ENCODE measurements at places on chromosomes 11 and 22.

- DNase-seq = no peak
These were observed 95.2 kb downstream of the ABTB2 start for GRCh38 chr11:34262531-34263081.

DNA sequence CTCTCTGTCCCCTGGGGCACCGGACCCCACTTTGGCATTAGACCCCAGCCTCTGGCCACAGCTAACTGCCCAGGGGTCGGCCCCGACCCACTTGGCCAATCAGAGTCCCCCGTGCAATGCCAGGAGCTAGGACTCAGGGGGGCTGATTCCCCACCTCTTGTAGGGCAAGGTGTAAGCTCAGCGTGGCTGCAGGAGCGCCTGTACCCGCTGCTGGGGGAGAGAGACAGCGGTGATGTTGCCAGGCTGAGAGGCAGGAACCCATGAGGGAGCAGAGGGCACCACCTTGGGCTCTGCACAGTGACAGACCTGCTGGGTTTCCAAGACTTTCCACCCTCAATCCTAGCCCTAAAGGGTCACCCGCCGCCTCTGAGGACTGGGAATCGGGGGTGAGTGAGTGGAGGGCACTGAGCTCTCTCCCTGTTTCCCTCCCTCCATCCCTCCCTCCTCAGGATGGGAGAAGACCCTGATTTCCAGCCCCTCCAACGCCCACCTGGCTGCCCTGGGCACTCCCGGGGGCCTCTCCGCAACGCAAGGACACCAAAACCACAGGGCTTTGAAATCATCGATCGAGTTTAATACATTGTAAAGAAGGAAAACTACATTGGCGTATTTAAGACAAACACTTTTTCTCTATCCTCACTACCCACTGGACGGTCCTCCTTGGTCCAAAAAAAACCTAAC is 128.4 kb downstream of the ARHGAP8 start:
- no peak for DNase-seq

DNA sequence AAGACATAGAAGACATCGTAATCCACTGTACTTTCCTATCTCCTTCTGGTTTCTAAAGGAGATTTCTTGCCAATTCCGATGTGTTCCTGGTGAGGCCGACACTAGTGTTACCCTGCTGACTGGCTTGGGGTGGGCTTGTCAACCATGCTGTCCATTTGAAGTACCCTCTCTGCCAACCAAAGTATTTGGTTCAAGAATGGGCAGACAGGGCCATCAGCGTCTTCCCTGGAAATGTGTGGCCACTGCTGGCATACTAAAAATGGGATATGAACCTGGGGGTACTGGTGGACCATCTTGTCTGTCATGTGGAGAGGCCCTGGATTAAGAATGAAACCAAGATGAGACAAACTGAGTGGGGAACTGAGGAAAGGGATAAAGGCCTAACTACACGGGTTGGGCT is 1.8 kb upstream of the VSTM5 start:
- DNase-seq = no peak

DNA sequence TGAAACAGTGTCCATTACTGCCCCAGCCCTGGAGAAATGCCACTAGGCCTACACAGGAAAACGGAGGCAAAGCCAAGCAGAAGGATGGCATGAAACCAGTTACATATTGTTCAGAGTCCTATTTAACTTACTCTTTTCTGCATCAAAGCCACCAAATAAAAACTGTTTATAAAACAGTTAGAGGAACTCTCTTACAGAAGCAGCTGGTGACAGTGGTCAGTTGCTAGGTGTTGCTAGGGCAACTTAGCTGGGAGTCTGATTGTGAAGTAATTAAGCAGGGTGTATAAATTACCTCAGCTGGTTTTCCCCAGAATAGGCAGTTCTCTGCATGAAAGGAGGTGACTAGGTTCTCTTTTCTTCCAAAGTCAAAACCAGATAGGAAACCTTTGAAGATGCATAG is 115.6 kb upstream of the ZBED5 start:
- DNase-seq = no peak

GRCh38 chr11:86388198-86388597 is 13.5 kb downstream of the CCDC81 start:
- no peak for DNase-seq

DNA sequence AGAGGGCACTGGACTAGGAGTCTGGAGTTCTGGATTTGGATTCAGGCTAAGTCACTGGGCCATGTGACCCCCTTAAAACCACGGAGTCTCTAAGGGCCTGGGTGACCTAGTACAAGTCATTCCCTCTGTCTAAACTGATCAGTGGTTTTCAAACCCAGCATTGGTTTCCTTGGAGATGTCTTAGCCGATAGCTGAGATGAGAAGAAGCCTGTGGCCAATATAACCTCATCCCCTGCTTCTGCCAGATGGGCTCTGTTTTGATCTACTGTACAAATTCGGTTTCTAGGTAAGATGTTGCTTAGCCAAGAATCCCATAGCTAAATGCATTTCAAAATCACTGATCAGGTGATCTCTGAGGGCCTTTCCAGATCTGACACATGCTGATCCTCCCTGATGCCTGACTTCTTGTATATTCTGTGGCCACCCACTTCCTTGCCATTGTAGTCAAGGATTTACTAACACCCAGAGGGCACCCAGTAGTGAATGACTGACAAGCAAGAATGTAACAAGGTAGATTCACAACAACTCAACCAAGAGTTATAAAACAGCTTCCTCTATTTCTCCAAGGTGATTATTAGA is 53.1 kb downstream of the GALNT18 start:
- DNase-seq = peak; percentile 78

- no peak for DNase-seq
These were observed 34.5 kb upstream of the DEUP1 start for GRCh38 chr11:93295921-93296575.

GRCh38 chr22:45483918-45484499 is 18.7 kb upstream of the FBLN1 start:
- no peak for DNase-seq

DNA sequence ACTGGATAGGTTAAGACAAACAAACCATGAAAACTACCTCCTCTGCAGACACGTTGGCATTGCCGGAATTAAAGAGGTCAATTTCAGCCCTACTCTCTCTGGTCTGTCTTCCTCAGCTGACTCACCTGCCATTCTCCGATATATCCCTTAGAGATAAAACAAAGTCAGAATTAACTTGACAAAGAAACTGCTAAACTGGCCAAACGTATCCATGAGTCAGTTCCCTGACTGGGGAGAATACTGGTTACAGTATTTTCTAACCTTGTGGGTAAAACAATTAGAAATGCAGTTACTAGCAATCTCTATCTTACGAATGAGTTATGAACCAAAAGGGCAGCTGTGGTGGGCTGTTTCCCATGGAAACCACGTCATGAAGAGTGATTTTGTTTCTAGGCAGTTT is 96.2 kb downstream of the RDX start:
- no peak for DNase-seq

- DNase-seq = no peak
These were observed 56.0 kb upstream of the SHISAL1 start for GRCh38 chr22:44368611-44369292.

DNA sequence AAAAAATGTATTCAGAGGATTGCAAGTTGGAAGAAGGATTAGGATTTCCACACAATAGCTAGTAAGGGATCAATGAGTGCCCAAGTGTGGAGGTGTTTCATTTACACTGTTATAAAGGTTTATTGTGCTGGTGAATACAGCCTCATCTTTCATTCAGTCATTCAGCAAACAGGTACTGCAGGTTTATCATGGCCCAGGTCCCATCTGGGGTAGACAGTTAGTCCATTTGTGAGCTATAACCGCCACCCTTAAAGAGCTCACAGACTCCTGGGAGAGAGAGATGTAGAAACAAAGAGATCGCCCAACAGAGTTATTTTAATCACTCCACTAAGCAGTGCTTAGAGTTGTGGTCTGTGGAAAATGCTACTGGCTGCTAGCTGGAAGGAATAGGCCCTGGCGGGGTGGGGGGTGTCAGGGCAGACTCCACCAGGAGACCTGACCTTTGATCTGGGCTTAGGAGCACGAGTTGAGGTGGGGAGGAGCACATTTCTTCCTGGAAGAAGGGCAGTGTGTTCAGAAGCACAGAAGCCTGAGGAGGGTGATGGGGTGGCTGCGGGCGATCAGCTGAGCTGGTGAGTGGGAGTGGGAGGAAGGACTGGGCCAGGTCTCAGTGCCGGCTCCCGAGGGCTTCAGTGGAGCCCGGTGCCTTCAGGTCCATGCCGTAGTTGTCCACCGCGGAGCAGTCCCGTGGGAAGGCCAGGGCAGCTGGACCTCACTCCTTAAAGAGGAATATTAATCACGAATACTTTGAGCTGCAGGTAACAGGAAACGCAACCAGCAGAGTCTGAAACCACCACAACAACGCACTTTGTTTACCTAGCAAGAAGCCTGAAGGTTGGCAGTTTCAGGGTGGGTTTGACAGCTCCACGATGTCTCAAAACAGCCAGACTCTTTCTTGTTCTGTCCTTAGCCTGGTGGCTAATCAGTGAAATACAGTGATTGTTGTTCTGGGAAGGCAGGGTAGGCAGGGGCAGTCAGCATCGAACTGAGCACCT is 11.2 kb downstream of the TOM1 start:
- DNase-seq = peak; percentile 53
